ENCODE measurements at places on chromosomes 13 and 19. TPM values are rescaled to one million over a fixed set of nuclear protein-coding genes. Genes with fewer than 3 reads are reported as not detected.

The CEACAM16 gene
- not detected for polyA plus RNA-seq

The IL11 gene
- polyA plus RNA-seq, result 0.53 TPM

The STOML3 gene
- not detected for polyA plus RNA-seq

The SIGLEC6 gene
- polyA plus RNA-seq, result 1.4 TPM

The KL gene
- 4.1 TPM for polyA plus RNA-seq

The CKM gene
- polyA plus RNA-seq, result 1.1 TPM

The ATP4B gene
- polyA plus RNA-seq, result not detected

The MCEMP1 gene
- 1.1 TPM for polyA plus RNA-seq

The HSD11B1L gene
- polyA plus RNA-seq, result 17.5 TPM

The KLK2 gene
- not detected for polyA plus RNA-seq

The CGB1 gene
- not detected for polyA plus RNA-seq

The SLC10A2 gene
- polyA plus RNA-seq, result not detected

The OSCAR gene
- 2.3 TPM for polyA plus RNA-seq

The MBD3L2 gene
- polyA plus RNA-seq, result not detected

The SWSAP1 gene
- 2.4 TPM for polyA plus RNA-seq

The CD209 gene
- 5.3 TPM for polyA plus RNA-seq

The TNFSF9 gene
- 0.91 TPM for polyA plus RNA-seq

The SPRED3 gene
- 0.72 TPM for polyA plus RNA-seq

The NLRP5 gene
- not detected for polyA plus RNA-seq

The LRRC8E gene
- 1.1 TPM for polyA plus RNA-seq

The SLC17A7 gene
- 2.1 TPM for polyA plus RNA-seq

The LYL1 gene
- polyA plus RNA-seq, result 15.7 TPM

The HRC gene
- 3.8 TPM for polyA plus RNA-seq

The ZNF792 gene
- 3.9 TPM for polyA plus RNA-seq

The KLK11 gene
- 0.15 TPM for polyA plus RNA-seq

The ZNF846 gene
- 18.0 TPM for polyA plus RNA-seq

The SHISA7 gene
- polyA plus RNA-seq, result 0.05 TPM

The WDR88 gene
- not detected for polyA plus RNA-seq

The ZNF441 gene
- 7.4 TPM for polyA plus RNA-seq

The TTC9B gene
- polyA plus RNA-seq, result 0.13 TPM

The ZNF562 gene
- 9.4 TPM for polyA plus RNA-seq

The MADCAM1 gene
- 0.34 TPM for polyA plus RNA-seq

The NDUFS7 gene
- 173 TPM for polyA plus RNA-seq

The KIR3DL1 gene
- not detected for polyA plus RNA-seq

The SPACA4 gene
- not detected for polyA plus RNA-seq

The CASP14 gene
- polyA plus RNA-seq, result not detected

The APOC4 gene
- not detected for polyA plus RNA-seq

The ZNF135 gene
- 9.0 TPM for polyA plus RNA-seq

The KCNC3 gene
- polyA plus RNA-seq, result 0.52 TPM

The DNAJC15 gene
- 19.6 TPM for polyA plus RNA-seq

The PGLYRP2 gene
- 0.08 TPM for polyA plus RNA-seq
